Stimulated activated CD4-positive, alpha-beta T cell treated with anti-CD3 and anti-CD28 coated beads, Interleukin-1b, Interleukin-23, amount 100 ng/mL, for 1 hour (primary cell): ENCODE measurements at places on chromosomes 5 and 9.

DNA sequence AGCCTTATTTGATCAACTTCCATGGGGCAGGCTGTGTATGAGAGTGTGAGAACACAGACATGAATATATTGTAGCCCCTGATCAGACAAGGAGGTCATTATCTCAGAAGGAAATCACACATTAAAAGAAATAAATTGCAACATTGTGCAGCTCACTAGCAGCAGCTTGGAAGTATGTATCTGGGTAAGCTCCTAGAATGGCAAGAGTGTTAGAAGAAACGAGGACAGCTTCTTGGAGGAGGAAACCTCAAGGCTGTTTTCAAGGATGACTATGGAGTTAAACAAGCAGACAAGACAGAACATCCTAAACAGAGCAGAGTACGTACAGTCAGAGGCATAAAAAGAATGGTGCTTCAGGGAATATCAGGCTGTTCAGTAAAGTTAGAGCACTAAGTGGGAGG is 511.0 kb downstream of the SLCO4C1 start:
- no peak for DNase-seq

DNA sequence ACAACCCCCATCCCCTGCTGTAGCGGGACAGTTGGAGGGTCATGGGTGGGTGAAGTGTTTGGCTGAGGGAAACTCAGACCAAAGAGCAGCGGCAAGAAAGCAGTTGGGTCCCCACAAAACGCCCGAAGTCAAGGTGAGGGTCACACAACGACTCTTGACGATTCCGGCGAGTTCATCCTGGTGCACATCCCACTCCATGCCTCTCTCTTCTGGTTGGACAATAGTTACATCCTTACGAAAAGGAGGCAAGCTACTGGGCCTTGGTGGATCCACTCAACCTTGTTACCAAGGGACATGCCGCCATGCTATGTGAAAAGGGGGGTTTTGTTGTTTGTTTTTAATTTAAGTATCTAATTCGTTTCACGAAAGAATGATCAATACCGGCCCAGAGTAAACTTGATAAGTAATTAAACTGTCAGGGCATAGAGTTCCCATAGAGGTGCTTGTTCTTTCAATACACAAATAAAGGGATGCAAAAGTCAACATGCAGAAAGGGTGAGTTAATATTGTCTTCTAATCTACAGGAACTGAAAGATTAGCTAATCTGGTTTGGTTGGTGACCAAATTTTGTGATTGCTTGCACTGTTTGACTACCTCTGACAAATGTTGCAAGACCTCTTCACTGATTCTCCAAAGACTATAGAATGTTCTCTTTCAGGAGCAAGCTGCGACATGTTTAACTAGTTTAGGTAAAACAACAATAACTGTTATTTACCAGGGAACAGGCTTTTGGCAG is 732 bp upstream of the SMIM15 start:
- no peak for DNase-seq

GRCh38 chr9:72431036-72431435 is 66.0 kb upstream of the ZFAND5 start:
- no peak for DNase-seq

DNA sequence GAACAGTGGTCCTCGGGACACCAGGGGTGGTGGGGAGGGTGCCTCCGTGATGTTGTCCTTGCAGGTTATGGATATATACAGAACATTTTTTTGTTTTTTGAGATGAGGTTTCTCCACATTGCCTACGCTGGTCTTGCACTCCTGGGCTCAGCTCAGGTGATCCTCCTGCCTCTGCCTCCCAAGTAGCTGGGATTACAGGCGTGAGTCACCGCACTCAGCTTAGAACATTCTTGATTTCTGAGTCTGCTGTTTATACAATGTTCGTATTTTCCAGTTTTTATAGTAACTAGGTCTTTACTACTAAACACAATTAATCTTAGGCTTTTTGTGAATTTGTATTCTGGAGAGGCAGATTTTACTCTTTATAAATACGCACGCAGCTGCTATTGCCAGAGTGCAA is 6.0 kb downstream of the PMPCA start:
- DNase-seq = no peak

DNA sequence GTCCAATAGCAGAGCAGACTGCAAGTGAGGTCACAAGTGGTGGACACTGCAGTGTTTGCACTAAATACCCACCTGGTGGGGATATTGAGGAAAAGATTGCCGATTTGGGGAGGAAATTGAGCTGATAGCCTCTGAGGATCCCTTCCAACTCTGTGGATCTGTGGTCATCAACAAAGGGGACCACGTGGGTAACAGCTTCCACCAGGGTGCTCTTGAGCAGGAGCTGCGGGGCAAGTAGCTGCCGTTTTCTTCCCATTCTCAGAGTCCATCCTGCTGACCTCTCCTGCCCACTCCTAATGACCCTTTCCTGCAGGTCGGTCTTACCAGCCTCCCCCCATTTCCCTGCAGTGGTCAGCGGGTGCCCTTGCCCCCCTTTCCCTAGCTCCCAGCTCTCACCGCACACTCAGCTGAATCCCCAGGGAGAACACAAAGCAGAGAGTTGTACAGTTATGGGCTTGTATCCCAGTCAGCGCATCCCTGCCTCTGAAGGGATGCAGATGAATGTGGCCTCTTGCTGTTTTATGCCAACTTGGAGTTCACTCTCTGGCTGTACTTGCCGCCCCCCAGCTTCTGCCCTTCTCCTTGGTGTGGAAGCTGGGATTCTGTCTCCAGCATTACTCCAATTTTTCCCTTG is 18.0 kb downstream of the DAPK1 start:
- DNase-seq = no peak

GRCh38 chr5:93580063-93580926 is 724 bp downstream of the NR2F1-AS1 start:
- DNase-seq = no peak

DNA sequence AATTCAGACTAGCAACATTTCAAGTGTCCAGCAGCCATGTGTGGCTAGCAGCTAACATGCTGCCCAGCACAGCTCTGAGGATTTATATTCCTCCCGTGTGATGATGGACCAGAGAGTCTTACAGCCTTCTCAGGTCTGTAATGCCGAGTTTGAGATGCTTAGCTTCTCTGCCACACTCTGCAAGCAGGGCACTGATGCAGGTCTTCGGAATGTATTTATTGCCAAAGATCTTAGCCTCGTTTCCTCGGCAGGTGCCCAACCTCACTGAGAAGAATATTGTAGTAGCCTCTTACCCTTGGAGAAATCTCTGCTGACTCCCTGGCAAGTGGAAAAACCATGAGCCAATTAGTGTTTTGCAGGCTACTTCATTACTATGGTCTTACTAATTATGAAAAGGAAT is 3.7 kb upstream of the RAI14 start:
- DNase-seq = no peak
